ENCODE measurements at places on chromosomes 7 and 10. TPM values are rescaled to one million over a fixed set of nuclear protein-coding genes. Genes with fewer than 3 reads are reported as not detected.

The ASB10 gene
- not detected for total RNA-seq

The SLC26A3 gene
- total RNA-seq = not detected

The FAM221A gene
- total RNA-seq = 1.5 TPM

The SPDYE6 gene
- total RNA-seq = not detected

The TAS2R5 gene
- total RNA-seq = 0.79 TPM
